Stimulated activated CD4-positive, alpha-beta T cell treated with anti-CD3 and anti-CD28 coated beads, Interleukin-4, amount 100 ng/mL, for 4 hours (primary cell): ENCODE measurements at places on chromosomes 7 and 10.

GRCh38 chr10:30959836-30960210 lies 71.8 kb downstream of the ZNF438 start:
- DNase-seq = no peak

DNA sequence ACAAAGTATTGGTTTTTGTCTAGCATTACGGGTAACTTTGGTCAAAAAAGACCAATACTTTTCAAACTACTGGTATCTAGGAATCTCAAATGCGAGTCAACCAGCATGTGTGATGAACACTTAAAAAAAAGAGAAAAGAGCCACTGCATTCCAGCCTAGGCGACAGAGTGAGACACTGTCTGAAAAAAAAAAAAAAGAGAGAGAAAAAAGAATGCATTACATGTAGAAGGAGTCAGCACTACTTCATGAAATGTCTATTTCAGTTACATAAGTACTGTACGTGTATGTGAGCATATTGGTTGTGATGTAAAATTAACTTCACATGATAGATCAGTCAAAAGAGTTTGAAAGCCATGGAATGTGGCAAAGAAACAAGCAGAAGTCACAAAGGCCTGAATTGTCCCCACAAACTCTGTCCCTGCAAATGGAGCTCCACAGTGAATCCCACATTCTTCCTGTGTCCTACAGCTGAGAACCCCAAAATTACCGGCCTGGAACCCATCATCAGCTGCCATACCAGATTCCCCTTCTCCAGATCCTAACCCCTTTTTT lies 1.6 kb downstream of the DENND11 start:
- DNase-seq = no peak

GRCh38 chr10:11719496-11720259 lies 22.5 kb upstream of the ECHDC3 start:
- no peak for DNase-seq

DNA sequence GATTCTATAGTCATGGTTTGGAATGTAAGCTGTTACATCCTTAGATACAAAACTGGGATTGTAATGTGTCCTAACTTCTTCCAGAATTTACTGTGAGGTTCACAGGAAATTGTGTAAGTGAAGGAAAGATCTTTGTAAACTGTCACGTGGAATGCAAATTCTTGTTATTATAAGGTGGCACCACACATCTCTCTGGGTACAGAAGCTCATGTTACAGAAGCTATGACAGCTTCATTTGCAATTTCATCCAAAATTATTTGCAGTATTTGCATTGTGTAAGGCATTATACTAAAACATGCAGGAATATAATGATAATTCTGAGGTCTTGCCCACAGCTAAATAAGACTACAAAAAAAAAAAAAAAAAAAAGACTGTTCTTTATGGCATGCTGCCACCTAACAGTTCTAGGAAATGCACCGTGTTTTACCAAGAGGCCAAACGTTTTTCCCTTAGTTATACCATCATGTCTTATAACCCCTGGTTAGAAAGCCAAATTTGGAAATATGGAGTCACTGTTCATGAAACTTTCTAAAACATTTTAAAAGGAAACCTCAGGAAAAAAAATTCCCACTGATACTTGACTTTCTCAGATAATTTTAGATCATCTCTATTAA lies 17.6 kb downstream of the MINDY3 start:
- no peak for DNase-seq

GRCh38 chr10:86252556-86252955 lies 114.0 kb downstream of the GRID1 start:
- no peak for DNase-seq

DNA sequence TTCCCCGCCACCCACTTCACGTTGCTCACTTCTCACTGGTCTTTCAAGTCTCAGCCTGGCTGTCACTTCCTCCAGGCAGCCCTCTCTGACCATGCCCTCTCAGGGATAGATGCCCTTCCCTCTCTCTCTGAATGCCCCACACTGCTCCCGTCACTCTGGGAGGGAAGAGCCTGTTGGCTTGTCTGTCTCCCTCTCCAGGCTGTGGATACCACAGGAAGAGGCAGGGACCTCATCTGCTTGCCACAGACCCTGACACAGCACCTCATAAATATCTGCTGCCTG lies 93.1 kb downstream of the OAT start:
- no peak for DNase-seq

DNA sequence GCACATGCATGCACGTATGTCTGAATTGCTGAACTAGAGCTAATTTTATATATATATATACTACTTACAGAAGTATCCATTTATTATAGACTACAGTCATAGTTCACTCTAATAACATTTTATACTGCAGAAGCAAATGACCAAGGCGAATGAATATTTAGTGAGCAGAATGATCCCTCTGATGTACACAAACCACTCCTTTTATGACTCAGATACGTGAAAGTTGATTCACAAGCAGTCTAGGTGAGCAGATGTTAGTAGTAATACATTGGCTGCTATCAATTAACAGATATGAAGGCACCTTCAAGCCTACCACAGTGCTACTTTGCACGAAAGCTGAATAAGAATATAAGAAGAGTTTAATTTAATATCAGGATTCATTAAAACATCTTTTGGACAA lies 10.4 kb downstream of the GPAM start:
- no peak for DNase-seq
